ENCODE measurements at places on chromosomes 13 and 19.

- no peak for DNase-seq
Measured at GRCh38 chr13:44415815-44416214, 42.2 kb downstream of the SERP2 start.

GRCh38 chr13:114185182-114185971, 6.3 kb downstream of the CFAP97D2 start:
- no peak for DNase-seq

- no peak for DNase-seq
Measured at GRCh38 chr13:21242236-21242635, 65.8 kb downstream of the MRPL57 start.

GRCh38 chr13:74158571-74159352, 24.6 kb upstream of the KLF12 start:
- no peak for DNase-seq

GRCh38 chr13:59631271-59631670, 532.5 kb downstream of the DIAPH3 start:
- no peak for DNase-seq

GRCh38 chr19:28420811-28421550, 792.0 kb downstream of the UQCRFS1 start:
- DNase-seq, result no peak

DNA sequence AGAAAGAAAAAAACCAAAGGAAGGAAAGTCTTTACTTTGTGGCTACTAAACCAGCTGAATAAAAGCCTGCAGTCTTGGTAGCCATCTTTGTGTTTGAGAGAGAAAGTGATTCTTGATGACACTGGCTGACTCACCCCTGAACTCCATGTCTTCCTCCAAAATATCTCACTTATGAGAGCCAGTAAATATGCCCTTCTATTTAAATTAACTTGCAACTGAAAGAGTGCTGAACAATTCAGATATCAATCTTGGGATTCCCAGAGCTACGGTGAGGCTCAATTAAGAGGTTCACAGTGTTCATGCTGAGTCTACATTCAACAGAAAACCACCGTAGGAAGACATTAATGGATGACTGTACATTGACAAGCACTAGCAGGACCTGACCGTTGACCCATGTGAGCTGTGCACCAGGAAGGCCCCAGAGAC, 57.9 kb downstream of the KCTD12 start:
- no peak for DNase-seq

All from GM12864 (cell line).